ENCODE measurements at places on chromosomes 11 and 22.

GRCh38 chr11:17519061-17519885 lies 24.9 kb downstream of the USH1C start:
- no peak for DNase-seq

DNA sequence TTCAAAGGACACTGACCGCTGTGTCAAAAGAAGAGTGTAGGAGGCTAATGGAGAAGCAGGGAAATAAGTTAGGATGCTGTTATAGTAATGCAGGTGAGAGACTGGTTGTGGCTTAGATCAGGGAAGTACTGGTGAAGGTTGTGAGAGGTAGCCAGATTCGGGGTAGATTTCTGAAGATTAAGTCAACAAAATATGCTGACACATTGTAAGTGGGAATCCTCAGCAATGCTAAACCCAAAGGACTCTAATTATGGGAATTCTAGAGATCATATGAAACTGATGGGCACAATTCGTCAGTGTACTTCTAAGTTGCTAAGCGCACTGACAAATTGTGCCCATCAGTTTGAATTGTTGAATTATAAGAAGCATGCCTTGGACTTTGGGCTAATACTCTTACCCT lies 10.0 kb downstream of the ZNF143 start:
- no peak for DNase-seq

- no peak for DNase-seq
Measured at GRCh38 chr22:44394246-44395117, 81.7 kb upstream of the SHISAL1 start.

DNA sequence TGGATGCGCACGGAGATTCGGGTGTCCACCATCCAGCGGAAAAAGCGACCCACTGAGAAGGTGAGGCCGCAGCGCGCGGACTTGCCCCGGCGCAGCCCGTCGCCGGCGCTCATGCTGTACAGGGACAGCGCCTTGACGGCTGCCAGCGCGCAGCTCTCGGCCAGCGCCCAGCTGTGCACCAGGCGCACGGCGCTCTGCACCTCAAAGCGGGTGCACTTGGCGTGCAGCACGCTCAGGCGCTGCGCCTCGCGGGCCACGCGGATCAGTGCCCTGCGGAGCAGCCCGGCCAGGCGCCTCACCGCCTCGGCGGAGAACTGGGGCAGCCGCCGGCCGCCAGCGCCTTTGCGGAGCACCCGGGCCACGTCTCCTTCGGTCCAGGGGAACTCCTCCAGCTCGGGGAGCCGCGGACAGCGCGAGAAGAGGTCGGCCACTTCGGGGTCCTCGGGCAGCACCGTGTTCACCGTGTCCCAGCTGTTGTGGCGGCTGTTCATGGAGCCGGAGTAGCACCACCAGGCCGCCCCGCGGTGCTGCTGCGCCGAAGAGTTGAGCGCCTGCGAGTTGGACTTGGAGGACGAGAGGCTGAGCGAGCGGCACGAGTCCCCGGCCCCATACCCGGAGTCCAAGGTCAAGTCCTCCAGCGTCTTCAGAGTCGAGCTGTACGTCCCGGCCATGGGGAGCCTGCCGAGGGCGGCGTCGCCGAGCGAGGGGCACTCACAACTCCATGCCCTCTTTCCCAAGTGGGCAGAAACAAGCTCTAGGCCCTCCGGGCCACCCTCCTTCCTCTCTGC lies 703 bp downstream of the ABTB2 start:
- peak; percentile 43 for DNase-seq

- no peak for DNase-seq
Measured at GRCh38 chr11:6927030-6927617, 898 bp downstream of the ZNF215 start.

GRCh38 chr11:43779306-43779705 lies 98.8 kb downstream of the HSD17B12 start:
- no peak for DNase-seq

- no peak for DNase-seq
Measured at GRCh38 chr11:134584706-134585445, 172.8 kb upstream of the B3GAT1 start.

- peak; percentile 84 for DNase-seq
Measured at GRCh38 chr22:19824212-19824925, 30.3 kb downstream of the GNB1L start.

GRCh38 chr11:102473543-102473942 lies 21.0 kb upstream of the TMEM123 start:
- DNase-seq: no peak

DNA sequence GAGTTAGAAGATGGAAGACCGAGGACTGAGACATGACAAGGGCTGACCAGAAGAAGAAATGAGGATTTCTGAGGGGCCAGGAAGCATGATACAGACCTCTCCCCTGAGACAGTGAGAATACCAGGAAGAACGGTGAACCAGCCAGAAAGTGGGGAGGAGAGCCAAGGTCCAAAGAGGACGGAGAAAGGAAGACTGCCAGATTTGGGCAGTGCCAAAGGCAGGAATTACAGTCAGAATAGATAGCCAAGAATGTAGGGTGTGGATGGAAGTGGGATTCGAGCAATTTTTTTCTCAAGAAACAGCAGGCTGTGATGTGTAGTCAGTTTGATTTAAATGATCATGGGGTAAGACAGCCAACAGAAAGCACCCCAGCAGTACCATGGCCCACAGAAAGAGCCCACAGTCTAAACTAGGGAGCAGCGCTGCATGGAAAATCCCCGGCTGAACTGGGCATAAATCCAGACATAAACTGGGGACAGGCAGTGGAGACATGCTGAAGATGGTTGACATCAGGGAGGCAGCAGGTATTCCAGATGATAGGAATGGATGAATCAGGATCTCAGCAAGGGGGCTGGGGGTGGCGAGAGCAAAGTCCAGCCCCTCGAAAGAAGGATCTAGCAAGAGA lies 67.3 kb upstream of the BARX2 start:
- no peak for DNase-seq

GRCh38 chr11:130449996-130450769 lies 1.7 kb downstream of the ADAMTS15 start:
- no peak for DNase-seq

GRCh38 chr11:27107548-27107947 lies 66.9 kb downstream of the BBOX1 start:
- DNase-seq: no peak

GRCh38 chr11:44943118-44943517 lies 7.6 kb downstream of the TP53I11 start:
- no peak for DNase-seq

DNA sequence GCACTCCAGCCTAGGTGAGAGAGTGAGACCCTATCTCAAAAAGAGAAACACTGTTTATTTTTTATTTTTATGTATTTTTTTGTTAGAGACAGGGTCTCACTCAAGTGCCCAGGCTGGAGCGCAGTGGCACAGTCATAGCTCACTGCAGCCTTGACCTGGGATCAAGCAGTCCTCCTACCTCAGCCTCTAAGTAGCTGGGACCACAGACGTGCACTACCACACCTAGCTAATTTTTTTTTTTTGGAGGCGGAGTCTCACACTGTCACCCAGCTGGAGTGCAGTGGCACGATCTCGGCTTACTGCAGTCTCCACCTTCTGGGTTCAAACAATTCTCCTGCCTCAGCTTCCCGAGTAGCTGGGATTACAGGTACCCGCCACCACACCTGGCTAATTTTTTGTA lies 6.4 kb downstream of the RBX1 start:
- no peak for DNase-seq

- DNase-seq: no peak
Measured at GRCh38 chr22:27905653-27906052, 13.4 kb downstream of the PITPNB start.

DNA sequence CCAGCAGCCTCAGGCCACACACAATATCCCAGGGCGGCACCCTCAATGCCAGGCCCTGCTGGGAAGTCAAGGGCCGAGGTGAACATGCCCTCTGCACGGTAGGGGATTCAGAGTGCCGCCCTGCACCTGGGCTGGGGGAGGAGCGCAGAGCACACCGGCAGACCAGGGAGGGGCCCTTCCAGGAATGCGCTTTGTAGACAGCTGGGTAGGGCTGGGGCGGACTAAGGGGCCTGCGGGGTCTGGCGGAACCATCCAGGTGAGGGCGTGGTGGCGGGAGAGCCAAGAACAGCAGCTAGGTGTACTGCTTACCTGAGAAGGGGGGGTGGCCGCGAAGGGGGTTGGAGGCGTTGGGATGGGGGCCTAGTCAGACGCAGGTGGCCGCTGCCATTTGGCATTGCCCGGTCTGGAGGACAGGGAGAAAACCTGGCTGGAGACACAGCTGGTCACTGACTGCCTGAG lies 26.0 kb downstream of the DUSP8 start:
- no peak for DNase-seq

GRCh38 chr11:86514453-86514852 lies 139.8 kb downstream of the CCDC81 start:
- DNase-seq: no peak

DNA sequence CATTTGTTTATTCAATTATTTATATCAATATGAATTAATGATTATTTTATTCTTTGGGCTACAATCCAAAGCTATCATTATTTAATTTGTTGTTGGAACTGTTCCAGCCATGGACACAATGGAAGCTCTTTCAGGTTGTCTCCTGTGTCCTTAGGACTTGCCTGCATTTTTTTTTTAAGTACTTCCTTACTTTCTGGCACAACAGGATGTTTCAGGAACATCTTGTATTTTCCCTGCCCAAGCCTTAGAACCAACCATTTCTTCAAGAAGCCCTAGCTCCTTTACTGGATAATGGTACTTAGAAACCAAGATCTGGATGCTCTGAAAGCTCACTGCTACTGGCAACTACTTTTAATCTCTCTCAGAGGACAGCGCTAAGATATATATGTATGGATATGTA lies 57.8 kb upstream of the CLNS1A start:
- no peak for DNase-seq

DNA sequence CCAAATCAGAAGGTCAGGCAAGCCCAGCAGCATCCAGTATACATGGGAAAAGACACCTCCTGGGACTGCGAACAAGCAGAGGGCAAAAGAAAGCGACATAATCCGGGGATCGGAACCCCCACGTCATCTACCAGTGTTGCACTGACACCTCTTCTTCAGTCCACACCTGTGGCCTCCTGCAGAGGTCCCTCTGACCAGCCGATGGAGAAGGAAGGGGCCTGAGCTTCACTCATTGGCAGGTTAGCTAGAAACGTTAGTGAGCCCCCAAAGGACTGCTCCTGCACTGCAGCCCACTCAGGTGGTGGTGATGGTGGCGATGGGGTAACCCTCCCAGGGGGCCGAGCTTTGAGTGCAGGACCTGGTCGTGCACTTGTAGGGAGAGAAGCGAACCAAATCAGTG lies 22.1 kb downstream of the ASCL2 start:
- DNase-seq: no peak

GRCh38 chr22:30857791-30858190 lies 110.8 kb downstream of the MORC2 start:
- no peak for DNase-seq

DNA sequence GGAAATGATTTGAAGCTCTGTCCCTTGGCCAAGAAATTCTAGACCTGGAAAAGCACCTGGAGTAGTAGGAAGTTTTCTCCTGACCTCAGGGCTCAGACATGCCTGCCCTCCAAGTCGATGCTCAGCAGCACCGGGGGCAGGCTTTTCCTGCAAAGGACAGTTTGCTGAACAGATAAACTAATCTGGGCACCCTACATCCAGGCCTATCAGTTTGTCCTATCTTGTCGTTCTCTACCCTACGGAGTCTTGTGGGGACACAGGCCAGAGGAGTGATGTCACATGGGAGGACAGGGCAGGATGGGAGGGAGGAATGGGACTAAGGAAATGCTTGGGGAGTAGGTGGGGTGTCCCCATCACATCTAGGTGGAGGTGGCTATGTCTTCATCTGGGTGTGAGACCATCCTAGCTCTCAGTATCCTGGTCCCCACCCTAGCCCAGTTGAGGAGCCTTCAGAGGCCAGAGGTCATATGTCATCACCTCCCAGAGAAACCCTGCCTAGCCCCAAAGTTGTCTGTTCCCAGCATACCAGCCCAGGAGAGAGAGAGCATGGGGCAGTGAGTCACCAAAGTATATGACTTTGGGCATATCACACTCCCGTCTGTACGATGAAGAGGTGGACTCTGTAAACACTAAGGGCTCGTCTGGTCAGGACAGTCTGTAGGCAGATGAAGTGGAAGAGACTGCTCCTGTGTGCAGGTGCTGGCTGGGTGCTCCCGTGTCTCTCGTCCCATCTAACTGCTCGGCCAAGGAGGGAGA lies 18.1 kb upstream of the FCHSD2 start:
- no peak for DNase-seq

- DNase-seq: no peak
Measured at GRCh38 chr22:31496735-31497146, 405 bp downstream of the SFI1 start.

DNA sequence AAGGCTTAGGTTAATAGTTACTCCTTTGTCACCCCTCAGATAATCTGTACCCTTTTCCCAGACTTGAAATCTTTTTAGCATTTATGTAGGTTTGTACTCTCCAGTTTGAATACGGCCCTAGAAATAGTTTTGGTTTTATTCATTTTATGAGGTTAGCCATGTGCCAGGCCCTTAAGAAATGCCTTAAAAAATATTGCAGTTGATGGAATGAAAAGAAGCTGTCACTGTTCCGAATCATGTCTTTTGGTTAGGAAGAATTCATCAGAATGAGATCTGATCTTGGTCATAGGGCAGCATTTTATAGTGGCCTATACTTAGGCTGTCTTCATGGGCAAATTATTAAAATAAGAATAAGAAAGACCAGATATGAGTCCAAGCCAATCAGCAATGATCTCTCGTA lies 14.8 kb upstream of the PRSS23 start:
- DNase-seq: no peak

DNA sequence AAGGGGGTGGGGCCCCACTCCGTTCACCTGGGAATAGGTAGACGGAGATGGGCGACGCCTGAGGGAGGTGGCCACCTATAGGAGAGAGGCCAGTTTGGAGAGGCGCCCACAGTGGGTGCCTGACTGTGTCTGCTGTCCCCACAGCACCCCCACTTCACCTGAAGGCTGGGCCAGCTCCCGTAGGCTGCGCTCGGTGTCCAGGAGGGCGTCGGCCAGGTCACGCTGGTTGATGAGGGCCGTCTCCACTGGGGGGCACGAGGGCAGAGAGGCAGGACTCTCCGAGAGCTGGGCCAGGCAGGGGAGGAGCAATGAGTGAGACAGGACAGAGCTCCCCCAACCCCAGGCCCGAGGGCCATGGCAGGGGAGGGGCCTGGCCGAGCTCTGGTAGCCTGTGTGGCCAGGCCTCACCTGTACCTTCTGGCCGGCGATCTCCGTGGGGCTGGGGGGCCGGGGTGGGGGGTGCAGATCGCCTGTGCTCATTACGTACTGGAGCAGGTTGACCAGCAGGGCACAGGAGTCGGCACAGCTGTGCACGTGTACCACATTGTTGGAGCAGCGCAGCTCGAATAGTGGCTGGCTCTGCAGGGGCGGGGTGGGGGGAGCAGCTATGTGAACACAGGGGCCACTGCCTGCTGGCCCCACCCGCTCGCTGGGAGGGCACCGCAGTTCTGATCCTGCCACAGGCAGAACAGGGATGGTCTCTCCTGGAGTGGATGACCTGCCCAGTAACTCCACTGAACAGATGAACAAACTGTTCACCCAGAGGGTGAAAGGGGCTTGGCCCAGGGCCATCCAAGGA lies 14.7 kb downstream of the ATG2A start:
- no peak for DNase-seq

- DNase-seq: peak; percentile 73
Measured at GRCh38 chr11:64449381-64450167, 90.6 kb downstream of the RPS6KA4 start.

DNA sequence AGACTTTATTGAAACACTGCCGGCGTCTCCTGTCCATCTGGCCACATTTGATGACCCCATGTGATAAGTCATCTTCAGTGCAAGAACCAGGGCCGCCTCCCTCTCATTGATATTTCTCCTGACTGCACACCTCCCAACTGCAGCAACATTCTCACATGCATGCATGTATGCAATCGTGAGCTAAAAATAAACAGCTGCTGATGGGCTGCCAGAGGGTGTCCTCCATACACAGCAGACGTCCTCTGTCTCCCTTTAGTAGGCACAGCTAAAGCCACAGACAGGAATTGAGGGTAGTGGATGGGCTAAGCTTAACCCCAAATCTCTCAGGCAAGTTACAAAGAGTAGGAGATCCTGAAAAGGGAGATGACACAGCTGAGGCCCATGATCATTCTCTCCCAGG lies 106.7 kb upstream of the HSD17B12 start:
- DNase-seq: no peak
